ENCODE measurements at places on chromosomes 4 and X.

DNA sequence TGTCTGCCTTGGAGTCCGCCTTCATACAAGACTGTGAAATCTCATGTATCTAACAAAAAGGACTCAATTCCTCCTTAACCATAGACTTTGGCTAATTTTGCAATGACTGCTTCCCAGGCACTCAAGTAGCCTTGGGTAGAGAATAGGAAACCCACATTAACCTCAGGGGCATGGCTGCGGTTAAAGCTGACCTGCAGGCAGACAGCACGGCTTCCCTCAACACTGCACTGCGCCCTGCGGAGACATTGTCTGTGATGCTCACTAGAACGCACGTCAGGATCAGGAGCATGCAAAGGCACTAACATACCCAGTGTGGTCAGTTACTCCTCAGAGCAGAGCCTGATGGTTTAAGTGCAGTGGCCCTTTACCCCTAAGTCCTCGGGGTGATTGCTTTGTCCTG is 10.3 kb upstream of the GPR143 start:
- no peak for DNase-seq

DNA sequence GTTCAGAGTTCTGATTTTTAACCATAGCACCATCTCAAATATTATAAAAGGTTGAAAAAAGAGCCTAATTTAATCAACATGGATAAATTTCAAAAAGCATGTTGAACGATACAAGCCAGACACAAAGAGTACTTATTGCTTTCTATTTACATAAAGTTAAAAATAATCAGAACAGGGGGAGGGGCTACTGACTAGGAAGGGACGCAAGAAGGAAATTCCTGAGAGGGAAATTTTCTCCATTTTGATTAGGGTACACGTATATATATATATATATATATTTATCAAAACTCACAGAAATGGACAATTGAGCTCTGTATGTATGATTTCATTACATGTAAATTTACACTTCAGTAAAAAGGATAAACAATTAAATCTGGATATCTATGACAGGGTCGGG is 482 bp upstream of the MBTPS2 start:
- no peak for DNase-seq

DNA sequence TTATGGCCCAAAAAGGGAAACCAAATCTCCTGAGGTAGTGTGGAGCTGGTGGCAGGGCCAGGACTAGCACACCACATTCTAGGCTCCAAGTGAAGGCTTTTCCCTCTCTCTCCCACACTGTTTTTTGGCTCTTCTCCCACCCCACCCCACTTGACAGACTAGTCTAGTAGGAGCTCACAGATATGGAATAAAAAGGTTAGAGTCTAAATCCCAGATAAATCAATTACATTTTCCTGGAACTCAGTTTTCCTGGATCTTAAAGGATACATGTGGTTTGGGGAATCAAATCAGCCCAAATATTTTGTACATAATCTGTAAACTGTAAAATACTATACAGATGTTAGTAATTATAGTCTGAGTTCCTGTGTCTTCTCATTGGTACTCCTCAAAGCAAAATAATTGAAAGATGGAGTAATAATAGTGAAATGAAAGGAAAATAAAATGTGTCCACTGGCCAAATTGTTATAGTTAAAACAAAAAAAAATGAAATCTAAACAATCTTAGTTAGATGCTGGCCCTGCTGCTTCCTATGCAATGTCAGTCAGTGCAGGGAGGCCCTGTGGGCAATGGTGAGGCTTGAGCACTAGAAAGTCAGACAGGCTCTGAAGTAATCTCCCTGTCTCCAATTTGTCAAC is 370.4 kb upstream of the CPEB2 start:
- DNase-seq: no peak

DNA sequence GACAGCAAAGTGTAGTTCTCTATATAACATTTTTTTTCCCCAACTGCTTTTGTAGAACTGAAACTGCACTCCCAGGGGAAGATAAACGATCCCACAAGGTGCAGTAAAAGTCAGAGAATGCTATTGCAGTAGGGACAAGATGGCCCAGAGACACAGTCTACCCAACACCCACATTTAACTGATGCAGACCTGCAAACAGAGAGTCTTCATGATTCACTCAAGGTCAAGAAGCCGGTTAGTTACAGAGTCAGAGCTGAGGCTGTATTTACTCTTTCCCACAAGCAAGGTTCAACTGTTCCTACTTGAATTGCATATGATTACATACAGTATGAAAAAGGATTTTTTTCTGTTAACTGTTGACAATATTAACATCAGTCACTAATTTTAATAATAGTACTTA is 654.6 kb downstream of the IL1RAPL1 start:
- no peak for DNase-seq

- no peak for DNase-seq
Measured at GRCh38 chr4:47715716-47716416, 122.0 kb downstream of the CORIN start.

GRCh38 chr4:177351622-177352244 is 42.1 kb downstream of the NEIL3 start:
- no peak for DNase-seq

GRCh38 chr4:140059159-140059558 is 94.8 kb downstream of the MAML3 start:
- DNase-seq: no peak

- no peak for DNase-seq
Measured at GRCh38 chrX:15761564-15762191, 23.6 kb downstream of the CA5B start.

GRCh38 chr4:152164561-152164960 is 371.3 kb downstream of the FBXW7 start:
- DNase-seq: no peak
